ENCODE measurements at places on chromosomes 5 and 9. TPM values are rescaled to one million over a fixed set of nuclear protein-coding genes. Genes with fewer than 3 reads are reported as not detected.

GRCh38 chr5:143166661-143167420 is 236.6 kb downstream of the NR3C1 start:
- no peaks in the 10 kb centered on the region for H3K27me3 ChIP-seq
- H3K4me1 ChIP-seq = peaks cover 4% of the 10 kb centered on the region
- no peak for DNase-seq

DNA sequence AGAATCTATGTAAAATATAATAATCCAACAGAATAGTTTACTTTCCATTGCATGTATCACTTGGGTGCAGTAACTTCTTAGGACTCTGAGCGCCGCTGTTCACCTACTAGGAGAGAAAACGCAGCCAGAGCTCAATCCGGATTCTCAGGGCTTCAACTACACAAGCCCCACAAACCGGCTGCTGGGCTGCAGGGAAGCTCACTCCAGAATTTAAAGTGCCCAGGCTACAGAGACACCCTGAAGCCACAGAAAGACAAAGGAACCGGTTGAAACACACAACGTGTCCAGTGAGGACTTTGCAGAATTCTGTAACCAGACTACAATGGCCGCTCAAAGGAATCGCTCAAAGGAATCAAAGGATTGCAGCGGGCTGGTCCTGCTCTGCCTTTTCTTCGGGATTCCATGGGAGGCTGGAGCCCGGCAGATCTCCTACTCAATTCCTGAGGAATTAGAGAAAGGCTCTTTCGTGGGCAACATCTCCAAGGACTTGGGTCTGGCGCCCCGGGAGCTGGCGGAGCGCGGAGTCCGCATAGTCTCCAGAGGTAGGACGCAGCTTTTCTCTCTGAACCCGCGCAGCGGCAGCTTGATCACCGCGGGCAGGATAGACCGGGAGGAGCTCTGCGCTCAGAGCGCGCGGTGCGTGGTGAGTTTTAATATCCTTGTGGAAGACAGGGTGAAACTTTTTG is at the start of gene PCDHGA10:
PCDHGA10 (plus strand) TSS at position 134 of the 686 bp plus-strand sequence; CDS start at position 323, 189 bp downstream.
- peaks cover 28% of the 10 kb centered on the region for H3K36me3 ChIP-seq
- H3K27ac ChIP-seq = peak within 1 kb of the TSS; percentile 82
- peaks cover 35% of the 10 kb centered on the region for H3K4me1 ChIP-seq
- peak; percentile 61 for DNase-seq
- peaks cover 79% of the 10 kb centered on the region for H3K27me3 ChIP-seq

DNA sequence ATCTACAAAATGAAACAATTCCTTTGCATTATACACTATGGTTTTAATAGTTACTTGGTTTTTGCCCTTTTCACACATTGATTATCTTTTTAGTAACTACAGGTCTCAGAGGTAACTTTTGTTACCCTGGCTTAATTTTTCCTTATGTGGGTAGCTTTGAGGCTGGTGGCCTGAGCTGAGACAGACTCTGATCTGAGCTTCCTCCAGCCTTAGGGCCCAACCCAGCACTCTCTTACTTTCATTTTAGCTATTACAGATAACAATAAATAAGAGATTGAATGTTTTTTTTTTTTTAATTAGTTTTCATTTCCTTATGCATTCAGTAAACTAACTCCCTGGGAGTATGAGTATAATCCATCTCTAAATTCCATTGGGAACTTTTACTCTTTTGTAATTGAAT is 15.1 kb upstream of the OXCT1 start:
- peaks cover 16% of the 10 kb centered on the region for H3K27me3 ChIP-seq
- DNase-seq = no peak
- H3K36me3 ChIP-seq = no peaks in the 10 kb centered on the region
- no peaks in the 10 kb centered on the region for H3K4me1 ChIP-seq

The AFAP1L1 gene
- 0.17 TPM for total RNA-seq

DNA sequence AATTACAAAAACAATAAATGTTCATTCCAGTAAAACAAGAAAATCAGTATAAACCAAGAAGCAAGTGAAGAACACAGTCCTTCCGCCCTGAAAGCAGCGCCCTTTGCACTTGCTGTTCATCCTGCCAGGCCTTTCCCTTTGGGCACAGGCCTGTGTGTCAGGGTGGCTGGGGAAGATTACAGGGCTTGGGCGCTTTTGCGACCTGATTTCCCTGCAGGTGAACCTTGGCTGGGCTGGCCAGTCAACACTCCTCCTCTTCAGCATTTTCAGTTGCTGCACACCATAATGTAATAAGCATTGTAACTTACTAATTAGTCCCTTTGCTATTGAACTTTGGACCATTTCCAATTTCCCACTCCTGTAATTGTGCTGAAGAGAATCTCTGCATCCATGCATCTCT is 38.6 kb upstream of the TDRD7 start:
- H3K4me3 ChIP-seq = no peak overlapping the region
- DNase-seq = no peak
- no peaks in the 10 kb centered on the region for H3K27me3 ChIP-seq
- no peaks in the 10 kb centered on the region for H3K4me1 ChIP-seq
- H3K36me3 ChIP-seq = peaks cover 9% of the 10 kb centered on the region

The NIPAL4 gene
- 3.1 TPM for total RNA-seq

The C9 gene
- not detected for total RNA-seq

DNA sequence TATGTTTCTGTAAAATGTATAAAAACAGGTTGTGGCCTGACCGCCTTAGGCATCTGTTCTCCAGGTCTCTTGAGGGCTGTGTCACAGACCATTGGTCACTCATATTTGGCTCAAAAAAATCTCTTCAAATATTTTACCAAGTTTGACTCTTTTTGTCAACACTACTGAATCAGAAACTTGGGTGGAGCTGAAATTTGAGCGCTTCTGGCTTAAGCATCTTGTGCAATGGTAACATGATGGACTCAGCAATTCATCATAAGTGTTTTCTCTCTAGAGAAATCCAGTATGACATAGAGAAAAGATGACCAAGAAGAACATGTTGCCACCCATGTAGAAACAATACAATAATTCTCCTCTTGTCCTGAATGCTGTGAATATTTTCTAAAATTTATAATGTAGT is 387.9 kb downstream of the MAT2B start:
- H3K27ac ChIP-seq = no peak overlapping the region
- H3K4me1 ChIP-seq = no peaks in the 10 kb centered on the region
- H3K27me3 ChIP-seq = no peaks in the 10 kb centered on the region
- H3K4me3 ChIP-seq = no peak overlapping the region

The RGP1 gene
- 32.5 TPM for total RNA-seq

DNA sequence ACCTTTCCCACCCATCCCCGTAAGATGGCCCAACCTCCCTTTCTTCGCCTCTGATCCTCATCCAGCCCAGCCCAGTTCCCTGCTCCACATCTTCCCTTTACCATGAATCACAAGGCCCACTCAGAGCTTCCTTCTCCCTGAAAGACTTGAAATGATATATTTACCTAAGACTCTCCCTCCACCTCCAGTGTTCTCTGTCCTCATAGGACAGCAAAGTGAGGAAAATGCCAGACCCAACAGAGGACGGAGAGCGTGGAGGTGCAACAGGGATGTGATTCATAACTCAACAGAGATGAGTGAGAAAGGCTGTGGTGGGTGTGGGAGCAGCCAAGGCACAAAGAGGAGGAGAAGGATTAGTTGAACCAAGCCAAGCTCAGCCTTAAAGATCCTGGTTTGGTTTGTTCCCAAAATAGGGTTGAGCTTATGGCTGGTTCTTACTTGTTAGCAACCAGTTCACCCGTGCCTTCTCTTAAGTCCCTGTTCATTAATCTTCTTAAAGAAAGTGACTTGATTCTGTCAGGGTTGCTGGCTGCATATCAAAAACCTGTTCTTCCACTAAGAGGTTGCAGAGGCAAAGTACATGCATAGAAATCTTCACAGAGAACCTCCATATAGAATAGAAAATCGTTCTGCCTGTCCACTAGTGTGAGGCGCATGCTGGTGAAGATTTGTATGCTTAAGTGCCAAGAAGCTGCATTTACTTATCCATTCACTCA is 183.2 kb downstream of the ACTL7B start:
- no peaks in the 10 kb centered on the region for H3K4me1 ChIP-seq
- no peak overlapping the region for H3K4me3 ChIP-seq
- no peak overlapping the region for H3K27ac ChIP-seq
- DNase-seq = no peak
- H3K36me3 ChIP-seq = no peaks in the 10 kb centered on the region

GRCh38 chr5:128174951-128175350 is 91.4 kb downstream of the SLC12A2 start:
- H3K36me3 ChIP-seq = no peaks in the 10 kb centered on the region
- H3K27me3 ChIP-seq = no peaks in the 10 kb centered on the region
- no peaks in the 10 kb centered on the region for H3K4me1 ChIP-seq
- no peak overlapping the region for H3K27ac ChIP-seq

The AGPAT2 gene
- 19.2 TPM for total RNA-seq

The TIMD4 gene
- total RNA-seq = 7.3 TPM

DNA sequence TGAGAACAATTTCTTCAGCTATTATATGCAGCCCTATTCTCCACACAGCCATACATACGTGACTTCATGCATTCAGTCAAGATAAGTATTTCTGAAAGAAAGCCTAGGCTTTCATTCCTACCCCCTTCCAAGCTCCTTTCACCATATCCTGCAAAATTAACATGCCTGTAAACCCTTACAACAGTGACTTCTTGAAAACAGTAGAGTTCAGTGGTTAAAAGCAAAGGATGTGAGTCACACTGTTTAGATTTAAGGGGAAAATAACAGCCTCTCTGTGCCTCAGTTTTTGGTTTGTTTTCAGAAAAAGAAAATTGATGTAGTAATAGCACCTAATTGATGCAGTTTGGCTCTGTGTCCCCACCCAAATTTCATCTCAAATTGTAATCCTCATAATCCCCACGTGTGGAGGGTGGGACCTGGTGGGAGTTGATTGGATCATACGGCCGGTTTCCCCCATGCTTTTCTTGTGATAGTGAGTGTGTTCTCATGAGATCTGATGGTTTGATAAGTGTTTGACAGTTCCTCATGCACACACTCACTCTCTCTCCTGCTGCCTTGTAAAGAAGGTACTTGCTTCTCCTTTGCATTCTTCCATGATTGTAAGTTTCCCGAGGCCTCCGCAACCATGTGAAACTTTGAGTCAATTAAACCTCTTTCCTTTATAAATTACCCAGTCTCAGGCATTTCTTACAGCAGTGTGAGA is 264.8 kb downstream of the CETN3 start:
- DNase-seq = no peak
- H3K4me1 ChIP-seq = no peaks in the 10 kb centered on the region
- no peak overlapping the region for H3K27ac ChIP-seq
- no peaks in the 10 kb centered on the region for H3K36me3 ChIP-seq
- H3K27me3 ChIP-seq = no peaks in the 10 kb centered on the region

The PCDHGB1 gene
- total RNA-seq = not detected

GRCh38 chr9:136058801-136059302 is 36.2 kb downstream of the NACC2 start:
- no peak overlapping the region for H3K4me3 ChIP-seq
- H3K27ac ChIP-seq = no peak overlapping the region
- DNase-seq = no peak
- no peaks in the 10 kb centered on the region for H3K27me3 ChIP-seq

All from activated T-cell treated with anti-CD3 and anti-CD28 coated beads, Interleukin-2, amount 50 U/mL, for 72 hours (primary cell).